ENCODE measurements at places on chromosomes 16 and 17. TPM values are rescaled to one million over a fixed set of nuclear protein-coding genes. Genes with fewer than 3 reads are reported as not detected.

DNA sequence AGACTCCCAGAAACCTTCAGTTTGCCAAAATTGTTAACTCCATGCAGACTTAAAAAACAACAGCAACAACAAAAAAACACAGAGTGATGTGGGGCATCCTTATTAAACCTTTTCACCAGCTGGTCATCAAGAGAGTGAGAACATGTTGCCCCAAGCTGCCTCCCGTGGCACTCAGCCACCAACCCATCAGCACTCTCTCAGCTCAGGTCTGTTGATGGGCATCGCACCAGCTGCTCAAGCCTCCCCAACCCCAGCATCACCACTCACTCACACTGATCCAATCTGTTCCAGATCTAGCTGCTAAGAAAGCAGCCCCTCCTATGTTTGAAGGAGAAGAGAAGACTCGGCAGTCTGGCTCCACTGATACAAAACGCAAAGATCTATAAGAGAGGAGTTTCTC lies 46.8 kb downstream of the SLC39A11 start:
- no peaks in the 10 kb centered on the region for H3K27me3 ChIP-seq
- peaks cover 35% of the 10 kb centered on the region for H3K4me1 ChIP-seq

DNA sequence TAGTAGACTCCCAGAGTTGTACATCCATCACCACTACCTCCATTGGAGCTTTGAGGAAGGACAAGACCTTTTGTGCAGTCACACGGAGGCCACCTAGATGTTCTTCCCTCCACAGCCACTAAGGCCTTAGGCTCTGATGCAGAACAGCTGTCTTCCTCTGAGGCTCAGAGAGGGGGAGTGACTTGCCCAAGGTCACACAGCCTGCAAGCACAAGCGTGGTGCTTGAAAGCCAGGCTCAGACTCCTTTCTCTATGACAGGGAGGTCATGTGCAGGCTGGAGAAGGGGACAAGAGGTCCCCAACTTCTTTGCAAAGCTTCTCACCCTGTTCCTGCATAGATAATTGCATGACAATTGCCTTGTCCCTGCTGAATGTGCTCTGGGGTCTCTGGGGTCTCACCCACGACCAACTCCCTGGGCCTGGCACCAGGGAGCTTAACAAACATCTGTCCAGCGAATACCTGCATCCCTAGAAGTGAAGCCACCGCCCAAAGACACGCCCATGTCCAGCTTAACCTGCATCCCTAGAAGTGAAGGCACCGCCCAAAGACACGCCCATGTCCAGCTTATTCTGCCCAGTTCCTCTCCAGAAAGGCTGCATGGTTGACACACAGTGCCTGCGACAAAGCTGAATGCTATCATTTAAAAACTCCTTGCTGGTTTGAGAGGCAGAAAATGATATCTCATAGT lies 12.7 kb downstream of the SCGB1C2 start:
- DNase-seq: no peak
- no peak overlapping the region for H3K4me3 ChIP-seq
- no peaks in the 10 kb centered on the region for H3K4me1 ChIP-seq
- no peaks in the 10 kb centered on the region for H3K27me3 ChIP-seq
- peaks cover 6% of the 10 kb centered on the region for H3K36me3 ChIP-seq

The VTN gene
- total RNA-seq: 0.19 TPM

The EVPL gene
- total RNA-seq: 604 TPM

The SDK2 gene
- 2.5 TPM for total RNA-seq
